BJ (cell line): ENCODE measurements at places on chromosomes 16 and 17. TPM values are rescaled to one million over a fixed set of nuclear protein-coding genes. Genes with fewer than 3 reads are reported as not detected.

Gene WNT9B
- not detected in 2 replicates for polyA plus RNA-seq

Gene RAMP2
- polyA plus RNA-seq, result 1.7 and 2.8 TPM in 2 replicates

Gene XYLT1
- polyA plus RNA-seq, result 14.6 and 15.9 TPM in 2 replicates

Gene KRTAP4-1
- 0.12 TPM in 1 of 2 replicates, not detected in the other for polyA plus RNA-seq

- no peak for DNase-seq
These were observed 39.2 kb upstream of the IRF8 start for GRCh38 chr16:85859818-85860125.

DNA sequence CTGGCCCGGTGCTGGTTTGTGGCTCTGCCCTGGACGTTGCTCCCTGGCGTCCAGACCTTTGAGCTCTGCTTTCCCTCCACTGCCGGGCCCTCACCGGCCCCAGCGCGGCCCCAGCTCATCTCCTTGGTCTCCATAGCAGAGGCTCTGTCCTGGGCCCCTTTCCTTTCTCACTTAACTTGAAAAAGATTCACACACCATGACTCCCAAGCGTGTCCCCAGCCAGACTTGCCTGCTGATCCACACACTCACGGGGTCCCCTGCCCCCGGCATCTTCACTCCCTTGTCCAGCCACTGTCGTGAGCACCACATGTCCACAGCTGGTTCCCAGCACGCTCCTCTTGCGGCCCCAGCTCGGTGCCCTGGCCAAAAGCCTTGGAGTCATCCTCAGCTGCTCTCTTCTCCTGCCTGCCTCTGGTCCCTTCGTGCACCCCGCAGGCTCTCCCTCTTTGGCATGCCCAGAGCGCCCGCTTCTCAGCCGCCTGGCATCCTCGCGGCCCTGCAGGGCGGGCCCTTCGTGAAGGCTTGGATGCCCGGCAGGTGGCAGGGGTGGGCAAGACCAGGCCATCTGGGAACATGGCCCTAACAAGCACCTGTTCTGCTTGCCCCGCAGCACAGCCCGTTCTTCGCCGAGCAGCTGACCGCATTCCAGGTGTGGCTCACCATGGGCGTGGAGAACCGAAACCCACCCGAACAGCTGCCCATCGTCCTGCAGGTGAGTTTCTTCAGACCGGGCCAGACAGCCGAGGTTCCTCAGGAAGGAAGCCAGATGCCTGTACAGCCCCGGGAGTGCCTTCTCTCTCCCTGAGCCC lies 145.6 kb upstream of the CHMP6 start:
- DNase-seq, result no peak

- no peak for DNase-seq
These were observed 6.3 kb downstream of the UBE2O start for GRCh38 chr17:76446449-76447231.

DNA sequence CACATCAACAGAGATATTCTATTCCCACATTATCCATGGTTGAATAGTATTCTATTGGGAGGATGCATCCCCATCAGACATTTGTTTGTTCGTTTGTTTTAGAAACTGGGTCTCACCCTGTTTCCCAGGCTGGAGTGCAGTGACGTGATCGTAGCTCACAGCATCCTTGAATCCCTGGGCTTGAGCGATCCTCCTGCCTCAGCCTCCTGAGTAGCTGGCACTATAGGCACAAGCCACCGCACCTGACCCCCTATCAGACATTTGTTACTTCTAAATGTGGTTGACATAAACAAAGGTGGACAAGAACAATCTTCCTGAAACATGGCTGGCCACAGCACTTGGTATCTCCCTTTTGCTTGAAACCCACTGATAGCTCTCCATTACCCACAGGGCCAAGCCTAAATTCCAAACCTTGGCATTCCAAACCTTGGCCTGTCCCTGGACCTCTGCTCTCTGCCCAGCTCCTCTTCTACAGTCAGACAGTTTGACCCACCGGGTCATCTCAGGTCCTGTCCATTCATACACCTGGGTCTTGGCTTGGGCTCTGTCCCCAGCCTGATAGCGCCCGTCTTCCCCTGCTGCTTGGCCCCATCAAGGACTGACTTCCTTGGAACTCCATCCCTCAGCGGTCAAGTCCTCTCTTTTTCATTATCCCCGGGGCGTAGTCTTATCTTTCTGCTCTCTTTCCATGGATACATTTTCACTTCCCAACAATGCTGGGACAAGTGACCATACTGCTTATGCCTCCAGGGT lies 1.5 kb upstream of the PRR29 start:
- DNase-seq, result no peak

- no peak for DNase-seq
These were observed 38.4 kb upstream of the XYLT1 start for GRCh38 chr16:17509194-17509593.

DNA sequence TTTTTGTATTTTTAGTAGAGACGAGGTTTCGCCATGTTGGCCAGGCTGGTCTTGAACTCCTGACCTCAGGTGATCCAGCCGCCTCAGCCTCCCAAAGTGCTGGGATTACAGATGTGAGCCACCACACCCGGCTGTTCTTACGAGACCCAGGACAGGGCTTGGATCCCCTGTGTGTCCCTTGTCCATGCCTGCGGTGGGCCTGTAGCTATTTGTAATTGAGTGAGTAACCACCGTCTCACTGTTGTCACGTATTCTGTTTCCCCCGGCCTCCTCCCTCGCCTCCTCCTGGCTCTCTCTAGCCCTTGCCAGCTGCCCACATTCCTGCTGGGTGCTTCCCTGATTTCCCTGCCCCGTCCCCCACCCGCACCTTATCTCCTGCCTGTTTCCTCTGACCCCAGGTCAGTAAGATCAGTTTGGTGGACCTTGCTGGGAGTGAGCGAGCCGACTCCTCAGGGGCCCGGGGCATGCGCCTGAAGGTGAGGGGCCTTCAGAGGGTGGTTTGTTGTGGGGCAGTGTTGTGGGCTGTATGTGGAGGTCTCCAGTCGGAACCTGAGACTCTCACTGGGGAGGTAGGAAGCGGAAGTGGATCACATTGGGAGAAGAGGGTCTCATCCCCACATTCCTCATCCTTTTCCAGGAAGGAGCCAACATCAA lies 5.6 kb downstream of the KIF1C start:
- DNase-seq, result no peak

GRCh38 chr17:82228842-82229697 lies at the start of gene SLC16A3:
TSS of gene SLC16A3 (plus strand) at chr17:82229042. CDS start at chr17:82236009, 6,967 bp downstream.
- DNase-seq, result no peak

- no peak for DNase-seq
These were observed 4.2 kb downstream of the CCL3 start for GRCh38 chr17:36085765-36086164.

GRCh38 chr17:67258821-67259468 lies 13.9 kb upstream of the HELZ start:
- DNase-seq, result no peak

- DNase-seq, result no peak
These were observed 1.6 kb downstream of the ZNF423 start for GRCh38 chr16:49854188-49854795.

DNA sequence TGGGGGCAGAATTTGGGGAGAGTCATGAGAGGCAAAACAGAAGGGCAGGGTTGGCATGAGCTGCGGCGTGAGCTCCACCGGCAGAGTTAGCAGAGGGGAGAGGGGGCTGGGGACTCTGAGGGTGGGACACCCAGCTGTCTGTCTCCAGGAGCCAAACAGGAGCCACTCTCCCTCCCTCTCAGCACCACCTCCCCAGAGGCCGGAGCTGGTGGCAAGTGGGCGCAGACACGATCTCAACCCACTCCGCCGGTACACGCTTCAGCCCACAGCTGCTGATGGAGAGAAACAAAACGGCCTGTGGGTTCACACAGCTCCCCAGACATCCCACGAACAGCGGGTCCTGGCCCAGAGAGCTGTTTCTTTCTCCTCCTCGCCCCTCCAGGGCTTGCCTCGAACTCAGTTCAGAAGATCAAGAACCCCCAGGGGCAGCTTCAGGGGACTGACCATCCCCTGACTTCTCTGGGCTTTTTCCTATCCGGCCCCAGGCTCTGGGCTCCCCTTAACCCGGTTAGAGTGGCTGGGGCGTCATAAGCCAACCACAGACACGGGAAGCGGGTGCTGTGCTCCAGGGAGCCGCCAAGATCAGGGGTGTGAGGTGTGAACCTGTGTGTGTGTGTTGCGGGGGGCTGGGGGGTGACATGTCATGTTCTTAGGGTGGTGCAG lies 7.6 kb downstream of the RHBDF2 start:
- DNase-seq, result no peak

DNA sequence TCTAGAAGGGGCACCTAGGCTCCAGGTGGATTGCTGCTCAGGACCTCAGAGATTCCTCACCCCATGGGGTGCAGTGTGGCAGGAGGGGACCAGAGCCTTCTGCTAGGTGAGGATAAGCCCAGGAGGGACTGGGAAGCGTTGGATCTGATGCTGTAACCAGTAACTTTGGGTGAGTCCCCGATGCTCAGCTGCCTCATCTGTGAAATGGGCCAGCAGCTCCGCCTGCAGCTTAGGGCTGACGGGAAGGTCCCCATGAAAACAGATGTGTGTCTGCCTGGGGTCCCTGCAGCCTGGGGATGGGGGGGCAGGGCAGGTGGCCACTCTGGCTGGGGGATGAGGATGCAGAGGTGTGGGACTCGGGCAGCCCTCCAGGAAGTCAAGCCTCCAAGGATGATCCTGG lies 2.7 kb upstream of the CASKIN1 start:
- no peak for DNase-seq

DNA sequence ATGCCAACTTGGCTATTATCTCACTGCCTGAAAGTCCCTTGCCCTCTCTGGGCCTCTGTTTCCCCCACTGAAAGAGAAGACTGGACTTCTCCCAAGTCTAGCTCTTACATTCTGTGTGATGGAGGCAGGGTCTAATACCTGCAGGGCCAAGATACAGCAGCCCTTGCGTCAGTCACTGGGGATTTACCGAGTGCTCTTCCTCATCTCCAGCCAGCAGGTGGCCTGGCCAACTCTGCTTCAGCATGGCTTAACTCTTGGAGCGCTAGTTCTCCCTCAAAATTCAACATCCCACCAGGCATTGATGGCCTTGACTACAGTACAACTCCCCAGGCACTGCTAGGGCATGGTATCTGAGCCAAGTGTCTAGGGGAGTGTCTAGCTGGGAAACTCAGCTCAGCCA lies 19.9 kb upstream of the MTMR4 start:
- DNase-seq, result no peak

- no peak for DNase-seq
These were observed 98.0 kb downstream of the RAB11FIP4 start for GRCh38 chr17:31489295-31490018.

- DNase-seq, result no peak
These were observed 17.0 kb downstream of the MAP1LC3B start for GRCh38 chr16:87409153-87409552.

DNA sequence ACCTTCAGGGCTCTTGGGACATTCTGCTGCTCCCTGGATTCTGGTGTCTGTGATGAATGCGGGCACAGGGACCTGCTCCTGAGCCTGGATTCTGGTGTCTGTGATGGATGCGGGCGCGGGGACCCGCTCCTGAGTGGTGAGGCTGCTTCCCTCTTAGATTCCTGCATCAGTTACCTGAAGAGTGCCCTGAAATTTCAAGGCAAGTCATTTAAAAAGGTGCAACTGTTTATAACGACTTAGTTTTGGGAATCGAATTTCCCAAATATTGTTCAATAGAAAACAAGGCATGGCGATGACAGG lies 7.0 kb downstream of the TMEM204 start:
- no peak for DNase-seq
